ENCODE measurements at places on chromosomes 4 and X.

DNA sequence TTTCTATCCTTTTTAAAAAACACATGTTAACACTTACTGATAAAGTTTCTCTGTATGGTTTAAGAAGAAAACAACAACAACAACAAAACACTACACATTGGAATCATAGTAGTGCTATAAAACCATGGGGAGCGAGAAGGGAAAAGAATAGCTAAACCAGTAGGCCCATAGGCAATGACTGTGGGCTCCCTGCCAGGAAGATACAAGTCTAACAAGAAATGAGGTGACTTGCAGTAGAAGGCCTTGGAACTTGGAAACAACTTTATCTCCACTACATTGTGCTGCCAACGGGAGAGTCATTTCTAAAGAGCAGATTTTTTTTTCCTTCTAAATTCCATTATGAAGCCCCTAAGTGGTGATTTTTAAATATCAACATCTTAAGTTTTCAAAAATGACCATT, 78.0 kb downstream of the GPC4 start:
- DNase-seq: no peak

GRCh38 chr4:84032372-84032771, 466.7 kb downstream of the NKX6-1 start:
- DNase-seq: no peak

- no peak for DNase-seq
These were observed 46.2 kb downstream of the LDB2 start for GRCh38 chr4:16852228-16852627.

DNA sequence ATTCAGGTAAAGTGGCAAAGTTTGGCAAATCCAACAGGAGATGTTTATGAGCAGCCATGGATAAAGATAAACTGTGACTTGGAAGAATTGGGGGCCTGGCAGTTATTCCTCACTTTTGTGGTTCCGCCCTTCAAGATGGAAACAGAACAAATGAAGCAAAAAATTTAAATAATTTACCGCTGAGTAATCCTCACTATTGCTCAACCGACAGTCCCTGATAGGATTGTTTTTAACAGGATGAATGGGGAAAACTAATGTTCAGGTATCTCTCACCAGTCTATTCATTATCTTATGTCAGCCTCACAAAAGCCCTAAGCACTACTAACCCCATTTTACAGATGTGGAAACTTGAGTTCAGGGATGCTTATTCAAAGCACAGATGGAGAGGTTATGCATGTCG, 90.8 kb downstream of the FNIP2 start:
- no peak for DNase-seq

DNA sequence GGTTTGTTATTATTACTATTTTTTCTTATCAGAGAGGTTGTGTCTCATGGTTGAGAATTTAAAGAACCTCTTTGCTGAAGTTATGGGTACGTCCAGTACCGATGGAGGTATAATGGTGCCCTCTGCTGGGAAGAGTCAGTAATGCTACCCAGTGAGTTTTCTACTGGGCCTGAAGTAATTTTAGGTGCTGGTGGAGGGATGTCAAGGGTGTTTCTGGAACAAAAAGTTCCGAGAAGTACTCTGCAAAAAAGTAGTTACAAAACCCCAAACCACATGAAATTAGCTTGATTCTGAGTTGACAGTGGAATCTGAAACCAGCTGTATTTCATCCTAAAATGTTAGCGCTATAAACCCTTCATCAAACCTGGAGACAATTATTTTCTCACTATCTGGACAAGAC, 102.5 kb upstream of the MID1 start:
- DNase-seq: peak; percentile 39

DNA sequence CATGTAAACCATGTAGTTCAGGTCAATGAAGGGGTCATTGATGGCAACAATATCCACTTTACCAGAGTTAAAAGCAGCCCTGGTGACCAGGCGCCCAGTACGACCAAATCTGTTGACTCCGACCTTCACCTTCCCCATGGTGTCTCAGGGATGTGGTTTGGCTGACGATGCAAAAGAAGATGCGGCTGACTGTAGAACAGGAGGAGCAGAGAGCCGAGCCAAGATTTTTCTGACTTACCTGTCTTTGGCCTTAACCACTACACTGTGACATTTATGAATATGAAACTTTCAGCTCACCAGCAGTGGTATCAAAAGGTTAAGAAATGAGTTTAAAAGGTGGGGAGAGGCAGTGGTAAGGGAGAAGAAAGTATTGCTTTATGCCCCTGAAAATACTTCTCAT, 309.8 kb downstream of the BCOR start:
- DNase-seq: no peak

- no peak for DNase-seq
These were observed 120.0 kb downstream of the SPRY1 start for GRCh38 chr4:123516576-123516975.

GRCh38 chrX:470686-471085, 84.0 kb upstream of the PPP2R3B start:
- DNase-seq: no peak

DNA sequence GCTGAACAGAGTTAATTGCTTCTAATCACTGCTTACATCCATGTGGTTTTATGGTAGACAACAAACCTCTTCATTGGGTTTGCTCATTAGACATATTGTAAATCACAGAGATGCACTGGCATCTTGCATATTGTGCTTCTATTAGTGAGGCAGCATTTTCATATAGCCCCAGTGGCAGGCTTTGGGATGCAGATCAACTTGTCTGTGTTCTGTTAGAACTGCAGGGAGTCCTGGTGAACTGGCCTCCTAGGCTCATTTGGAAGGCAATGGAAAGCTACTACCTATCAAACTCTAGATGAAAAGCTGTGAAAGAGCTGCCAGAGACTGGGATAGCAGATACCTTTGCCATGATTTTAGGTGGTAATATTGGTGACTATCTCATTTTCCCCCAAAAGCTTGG, 108.8 kb downstream of the NAA11 start:
- DNase-seq: no peak

- no peak for DNase-seq
These were observed 9.5 kb downstream of the RBPJ start for GRCh38 chr4:26330186-26330787.

- no peak for DNase-seq
These were observed 288.2 kb downstream of the IL1RAPL2 start for GRCh38 chrX:104854188-104854587.

- no peak for DNase-seq
These were observed 220.6 kb downstream of the SNCA start for GRCh38 chr4:89616382-89616781.

- DNase-seq: no peak
These were observed 32.1 kb downstream of the HTT-AS start for GRCh38 chr4:3042226-3042625.

DNA sequence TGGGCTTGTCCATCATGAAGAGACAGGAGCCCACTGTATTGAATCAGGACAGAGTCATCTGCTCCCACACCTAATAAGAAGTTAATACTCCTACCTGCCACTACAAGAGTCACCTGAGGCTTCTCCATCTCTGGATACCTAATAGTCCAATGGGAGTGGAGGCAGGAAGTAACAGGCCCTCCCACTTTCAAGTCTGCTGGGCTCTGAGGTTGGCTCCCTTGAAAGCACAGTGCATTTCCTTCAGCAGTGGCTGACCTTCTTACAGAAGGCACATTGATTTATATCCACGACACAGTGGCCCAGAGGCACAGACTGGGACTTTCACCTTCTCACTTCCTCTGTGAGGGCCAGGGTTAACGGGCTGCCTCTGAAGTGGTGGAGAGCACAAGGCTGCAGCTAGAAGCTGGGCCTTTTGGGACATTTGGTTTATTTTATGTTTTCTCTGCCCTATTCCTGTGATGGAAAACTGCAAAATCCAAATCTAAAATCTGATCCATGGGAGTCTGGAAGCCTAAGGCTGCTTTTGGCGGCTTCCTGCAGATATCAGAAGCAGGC, 38.1 kb downstream of the FRG2 start:
- DNase-seq: no peak

GRCh38 chrX:21375708-21376009, 1.4 kb downstream of the CNKSR2 start:
- peak; percentile 14 for DNase-seq

- DNase-seq: no peak
These were observed 58.2 kb upstream of the PTCHD1 start for GRCh38 chrX:23276475-23276874.

DNA sequence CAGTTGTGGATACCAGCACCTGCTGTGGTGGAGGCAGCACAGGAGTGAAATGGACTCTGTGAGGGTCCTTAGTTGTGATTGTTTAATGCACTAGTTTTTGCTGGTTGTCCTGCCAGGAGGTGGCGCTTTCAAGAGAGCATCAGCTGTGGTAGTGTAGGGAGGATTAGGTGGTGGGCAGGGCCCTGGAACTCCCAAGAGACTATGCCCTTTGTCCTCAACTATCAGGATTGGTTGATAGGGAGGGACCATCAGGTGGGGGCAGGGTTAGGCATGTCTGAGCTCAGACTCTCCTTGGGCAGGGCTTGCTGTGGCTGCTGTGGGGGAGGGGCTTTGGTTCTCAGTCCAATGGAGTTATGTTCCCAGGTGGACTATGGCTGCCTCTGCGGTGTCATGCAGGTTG, 121.9 kb downstream of the RRAGB start:
- DNase-seq: no peak

- no peak for DNase-seq
These were observed 42.5 kb downstream of the RAB40AL start for GRCh38 chrX:102979536-102979935.

DNA sequence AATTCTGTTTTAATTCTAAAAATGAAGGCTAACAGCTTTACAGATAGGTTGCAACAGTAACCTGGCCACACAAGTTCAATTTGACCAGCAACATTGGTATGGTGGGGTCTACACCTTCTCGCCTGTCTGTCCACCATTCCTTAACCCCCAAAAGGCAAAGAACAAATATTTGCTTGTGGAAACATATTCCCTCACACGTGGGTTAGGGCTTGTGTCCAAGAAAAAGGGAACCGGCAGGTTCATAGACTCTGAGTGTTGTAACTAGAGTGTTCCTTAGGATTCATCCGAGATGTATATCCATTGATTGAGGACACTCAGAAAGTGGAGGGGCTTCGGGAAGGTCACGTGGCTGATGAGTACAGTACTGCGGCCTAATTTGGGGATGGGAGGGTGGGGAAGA, 54.1 kb downstream of the C4orf51 start:
- DNase-seq: no peak

DNA sequence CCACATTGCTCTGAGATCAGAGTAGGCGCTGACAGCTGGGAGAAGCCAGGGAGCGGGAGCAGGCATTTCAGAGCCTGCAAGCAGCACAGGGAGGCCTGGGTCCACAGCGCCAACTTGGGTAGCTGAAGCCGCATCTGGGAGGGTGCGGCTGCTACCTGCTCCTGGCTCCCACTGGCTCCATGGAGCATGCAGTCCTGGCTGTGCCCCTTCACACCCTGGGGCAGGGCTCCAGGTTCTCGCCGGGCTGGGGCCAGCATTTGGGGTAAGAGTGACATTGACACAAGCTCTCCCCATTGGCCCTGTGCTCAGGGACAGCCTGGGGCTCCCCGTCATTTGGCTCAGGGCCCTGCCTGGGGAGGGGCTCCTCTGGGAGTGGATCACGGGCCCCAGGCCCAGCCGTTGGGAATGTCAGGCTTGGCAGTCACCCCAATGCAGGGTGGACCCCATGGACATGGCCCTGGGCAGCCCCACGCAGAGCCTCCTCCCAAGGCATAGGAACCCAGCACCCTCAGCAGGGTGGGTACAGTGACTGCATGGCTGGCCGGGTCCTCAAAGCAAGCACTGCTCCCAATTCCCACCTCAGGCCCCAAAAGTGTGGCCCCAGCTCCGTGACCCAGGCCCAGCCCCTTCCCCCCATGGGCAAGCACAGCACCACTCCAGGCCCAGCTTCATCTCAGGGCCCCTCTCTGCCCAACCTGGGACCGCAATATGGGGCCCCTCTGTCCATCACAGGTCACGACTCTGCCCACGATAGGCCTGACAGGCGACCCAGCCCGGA, 82.4 kb downstream of the PRDM5 start:
- DNase-seq: no peak

DNA sequence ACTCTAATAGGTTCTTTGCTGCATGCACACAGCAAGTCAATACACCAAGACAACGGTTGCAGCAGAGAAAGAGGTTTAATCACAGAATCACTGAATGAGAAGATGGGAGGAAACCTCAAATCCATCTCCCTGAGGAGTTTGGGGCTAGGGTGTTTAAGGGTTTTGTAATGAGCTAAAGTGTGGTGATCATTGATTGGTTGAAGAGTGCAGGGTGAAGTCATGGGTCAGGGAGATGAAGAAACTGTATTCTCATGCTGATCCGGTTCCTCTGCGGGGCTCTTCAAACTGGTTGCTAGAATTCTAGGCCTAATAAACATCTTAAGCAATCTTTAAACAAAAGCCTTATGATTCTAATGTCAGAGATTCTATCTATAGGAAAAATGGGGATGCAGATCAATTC, 432.5 kb upstream of the FAM47C start:
- no peak for DNase-seq

- DNase-seq: no peak
These were observed 119.3 kb upstream of the DKK2 start for GRCh38 chr4:107155366-107155765.

- no peak for DNase-seq
These were observed 47.5 kb downstream of the SLITRK2 start for GRCh38 chrX:145865082-145865481.

DNA sequence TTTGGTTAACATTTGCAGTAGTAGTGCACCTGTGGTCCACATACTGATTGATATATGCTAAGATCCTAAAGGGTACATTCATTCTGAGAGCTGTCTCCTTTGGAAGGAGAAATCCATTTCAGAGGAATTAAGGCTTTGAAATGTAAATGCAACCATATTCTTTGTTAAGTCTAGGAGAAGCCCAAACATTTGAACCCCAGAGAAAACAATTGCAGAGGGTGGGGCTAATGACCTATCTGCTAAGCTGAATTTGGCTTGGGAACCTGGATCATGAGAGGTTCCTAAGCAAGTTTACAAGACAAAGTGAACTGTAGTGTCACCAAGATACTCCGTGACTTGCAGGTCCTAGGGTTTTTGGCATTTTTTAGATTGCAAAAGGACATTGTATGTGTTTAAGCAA, 41.2 kb downstream of the LAS1L start:
- DNase-seq: no peak

- DNase-seq: no peak
These were observed 1427.2 kb downstream of the STIM2 start for GRCh38 chr4:28287831-28288233.

DNA sequence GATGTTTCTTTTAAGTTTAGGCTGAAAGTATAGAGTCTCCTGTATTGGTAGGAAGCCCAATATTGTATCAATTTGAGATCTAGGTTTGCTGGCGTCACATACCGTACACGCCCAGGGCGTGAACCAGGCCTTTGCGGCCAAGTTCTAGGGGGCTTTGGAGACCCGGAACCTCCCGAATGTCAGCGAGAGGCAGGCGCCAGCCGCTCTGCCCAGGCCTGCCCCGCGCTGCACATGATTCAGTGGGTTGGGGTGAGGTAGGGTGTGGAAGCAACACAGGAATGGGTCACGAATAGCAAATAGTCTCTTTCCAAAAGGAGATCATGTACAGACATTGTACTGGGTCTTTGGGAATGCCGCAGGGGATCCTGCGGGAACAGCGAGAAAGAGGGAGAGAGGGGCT, 195.7 kb upstream of the FAT1 start:
- no peak for DNase-seq

DNA sequence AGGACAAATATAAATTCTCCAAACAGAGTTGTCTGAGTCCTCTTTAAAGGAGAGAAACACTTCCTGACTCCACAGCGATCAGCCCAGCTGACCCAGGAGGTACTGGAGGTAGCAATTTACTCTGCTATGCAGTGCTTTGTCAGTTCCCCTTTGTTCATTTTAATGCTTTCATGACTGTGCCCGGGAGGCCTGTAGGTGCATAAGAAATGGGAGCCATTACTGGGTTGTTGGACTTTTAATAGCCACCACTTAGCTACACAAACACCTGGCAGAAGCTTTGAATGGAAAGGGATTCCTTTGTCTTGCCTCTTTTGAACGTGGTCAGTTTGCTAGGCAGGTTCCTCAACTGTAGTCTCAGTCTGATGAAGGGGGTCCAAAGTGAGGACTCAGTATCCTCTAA, 59.0 kb upstream of the AFF2 start:
- no peak for DNase-seq

Measured in neuronal stem cell (in vitro differentiated cells).